ENCODE measurements at places on chromosomes 4 and X.

GRCh38 chr4:86919561-86920223 lies 15.1 kb upstream of the AFF1 start:
- no peak for DNase-seq

GRCh38 chr4:138241281-138242075 lies 671 bp downstream of the SLC7A11 start:
- DNase-seq: peak; percentile 63

DNA sequence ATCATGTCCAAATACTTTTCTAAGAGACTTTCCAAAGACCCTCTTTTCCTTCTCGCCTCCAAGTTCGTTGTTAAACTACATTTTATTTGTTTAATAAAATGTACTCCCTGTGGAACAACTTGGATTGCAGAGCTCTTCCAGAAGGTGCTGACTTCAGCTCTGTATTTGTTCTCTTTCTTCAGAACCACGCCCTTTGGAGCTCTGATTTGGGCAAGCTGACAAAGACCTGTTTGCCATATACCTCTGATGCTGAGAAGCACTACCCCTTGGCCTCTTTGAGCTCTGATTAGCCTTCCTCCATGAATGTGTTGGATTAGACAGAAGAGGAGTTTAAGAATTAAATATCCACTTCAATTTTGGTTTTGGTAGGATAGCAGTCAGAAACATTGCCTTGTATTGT lies 815.1 kb upstream of the POU3F4 start:
- DNase-seq: no peak

DNA sequence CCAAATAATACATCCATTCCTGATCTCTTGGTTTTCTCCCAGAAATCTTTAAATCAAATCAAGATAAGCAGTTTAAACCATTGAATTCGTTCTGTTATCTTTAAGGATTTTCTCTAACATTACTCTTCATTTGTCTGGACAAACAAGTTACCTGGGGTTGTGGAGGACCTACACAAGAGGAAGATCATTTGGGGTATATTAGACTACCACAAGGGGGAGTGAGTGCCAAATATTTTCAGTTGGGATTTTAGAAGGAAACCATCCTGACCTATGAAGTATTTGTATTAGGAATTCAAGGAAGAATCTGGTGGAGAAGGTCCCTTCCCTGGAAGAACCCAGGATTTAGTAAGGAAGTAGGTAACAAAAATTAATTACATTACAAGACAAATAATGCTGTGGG lies 12.0 kb upstream of the DCHS2 start:
- peak; percentile 32 for DNase-seq

DNA sequence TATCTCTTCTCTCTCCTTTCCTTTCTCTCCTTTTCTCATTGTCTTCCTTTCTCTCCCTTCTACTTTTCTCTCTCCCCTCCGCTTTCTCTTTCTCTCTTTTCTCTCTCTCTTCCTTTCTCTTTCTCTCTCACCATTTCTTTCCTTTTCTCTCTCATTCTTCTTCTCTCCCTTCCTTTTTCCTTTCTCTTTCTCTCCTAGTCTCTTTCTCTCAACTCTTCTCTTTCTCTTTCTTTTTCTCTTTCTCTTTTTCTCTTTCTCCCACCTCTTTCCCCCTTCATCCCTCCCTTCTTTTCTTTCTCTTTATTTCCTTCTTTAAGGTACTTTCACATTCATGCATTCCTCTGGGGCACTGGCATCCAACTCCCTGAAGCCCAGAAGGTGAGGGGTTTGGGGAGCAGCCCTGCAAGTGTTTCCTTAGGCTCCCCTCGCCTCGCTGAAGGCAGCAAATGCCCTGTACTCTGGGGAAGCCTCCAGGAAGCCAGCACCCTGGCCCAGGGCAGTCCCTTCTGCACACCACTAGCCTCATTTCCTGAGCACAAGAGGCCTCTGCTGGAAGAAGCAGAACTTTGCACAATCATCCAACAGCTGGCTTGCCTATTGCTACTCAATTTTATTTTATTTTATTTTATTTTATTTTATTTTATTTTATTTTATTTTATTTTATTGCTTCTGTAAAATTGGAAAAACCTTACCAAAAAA lies 124.2 kb downstream of the NFKB1 start:
- peak; percentile 53 for DNase-seq
